ENCODE measurements at places on chromosomes 7 and 10.

DNA sequence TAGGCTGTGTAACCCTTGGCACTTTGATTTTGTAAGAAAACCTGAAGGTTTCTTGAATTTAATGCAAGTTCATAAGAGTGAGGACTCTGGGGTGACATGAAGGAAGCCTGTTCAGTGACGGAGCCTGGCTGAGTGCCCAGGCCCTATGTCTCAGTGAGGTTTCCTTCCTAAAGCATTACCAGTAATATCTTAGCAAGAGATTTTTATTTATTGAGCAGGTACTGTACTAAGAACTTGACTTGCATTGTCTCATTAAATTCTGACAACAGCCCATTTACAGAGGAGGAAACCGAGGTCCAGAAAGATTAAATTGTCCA lies 197.2 kb downstream of the HECW1 start:
- no peaks in the 10 kb centered on the region for H3K27me3 ChIP-seq
- DNase-seq, result no peak
- H3K4me1 ChIP-seq, result no peaks in the 10 kb centered on the region
- no peak overlapping the region for H3K4me3 ChIP-seq
- H3K36me3 ChIP-seq, result no peaks in the 10 kb centered on the region

- H3K36me3 ChIP-seq, result no peaks in the 10 kb centered on the region
- no peak within 1 kb of the TSS for H3K27ac ChIP-seq
- H3K27me3 ChIP-seq, result no peaks in the 10 kb centered on the region
- DNase-seq, result peak; percentile 61
These were observed at the start of gene DENND11 for GRCh38 chr7:141702047-141702567. Gene DENND11, minus strand, starts transcription at chr7:141702166. Its CDS starts 13 bp downstream, at chr7:141702153.

DNA sequence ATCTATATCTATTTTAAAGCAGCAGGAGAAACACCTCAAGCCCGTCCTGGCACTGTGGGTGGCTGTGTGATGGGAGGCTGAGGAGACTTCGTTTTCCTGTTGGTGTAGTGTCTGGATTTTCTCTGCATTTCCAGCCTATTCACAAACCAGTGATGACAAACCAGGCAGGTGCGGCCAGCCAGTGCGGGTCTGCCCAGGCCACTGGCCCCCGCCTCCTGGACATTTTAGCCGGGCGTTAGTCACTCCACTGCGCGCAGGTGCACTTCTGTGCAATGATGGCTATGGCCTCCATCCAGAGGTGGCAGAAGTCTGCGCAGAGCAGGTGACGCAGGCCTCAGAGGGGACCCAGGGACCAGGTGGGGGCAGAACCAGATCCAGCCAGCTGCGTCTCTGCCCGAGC lies 64.9 kb upstream of the PITRM1 start:
- DNase-seq, result no peak
- no peaks in the 10 kb centered on the region for H3K4me1 ChIP-seq
- no peaks in the 10 kb centered on the region for H3K27me3 ChIP-seq
- no peak overlapping the region for H3K4me3 ChIP-seq
- no peaks in the 10 kb centered on the region for H3K36me3 ChIP-seq

GRCh38 chr7:43004082-43004481 lies 71.9 kb downstream of the MRPL32 start:
- no peaks in the 10 kb centered on the region for H3K27me3 ChIP-seq
- no peak overlapping the region for H3K4me3 ChIP-seq
- no peak for DNase-seq
- no peaks in the 10 kb centered on the region for H3K36me3 ChIP-seq
- H3K27ac ChIP-seq, result no peak overlapping the region

DNA sequence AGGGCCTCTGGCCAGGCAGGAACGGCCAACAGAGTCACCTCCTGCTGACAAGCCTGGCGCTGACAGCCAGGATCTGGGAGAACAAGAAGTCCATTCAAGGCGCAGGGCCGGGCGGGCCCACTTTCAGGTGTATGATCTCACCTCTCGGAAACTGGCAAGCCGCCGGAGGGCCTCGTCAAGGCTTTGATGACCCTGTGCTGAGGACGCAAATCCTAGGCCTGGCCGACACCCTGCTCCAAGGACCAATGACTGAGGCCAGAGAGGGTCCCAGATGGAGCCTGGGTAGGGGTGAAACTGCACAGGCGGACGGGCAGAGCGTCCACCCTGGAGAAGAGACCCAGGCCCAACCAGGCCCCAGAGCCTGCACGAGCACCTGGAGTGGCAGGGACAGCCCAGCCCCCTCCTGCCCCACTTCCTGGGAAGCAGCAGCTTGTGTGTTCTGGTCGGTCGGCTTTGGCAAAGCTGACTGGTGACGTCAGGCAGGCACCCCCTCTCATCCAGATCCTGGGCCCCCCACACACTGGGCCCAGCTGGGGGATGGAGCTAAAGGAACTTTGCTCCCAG lies 30.6 kb downstream of the MYL10 start:
- peak; percentile 49 for DNase-seq
- H3K4me3 ChIP-seq, result no peak overlapping the region
- H3K36me3 ChIP-seq, result no peaks in the 10 kb centered on the region
- H3K27ac ChIP-seq, result peak overlapping the region; percentile 53
- H3K27me3 ChIP-seq, result no peaks in the 10 kb centered on the region
- peaks cover 43% of the 10 kb centered on the region for H3K4me1 ChIP-seq
